Naive thymus-derived CD4-positive, alpha-beta T cell (primary cell): ENCODE measurements at places on chromosomes 16 and 17. TPM values are rescaled to one million over a fixed set of nuclear protein-coding genes. Genes with fewer than 3 reads are reported as not detected.

- DNase-seq: no peak
Measured at GRCh38 chr16:85255777-85256176, 143.5 kb upstream of the CIBAR2 start.

DNA sequence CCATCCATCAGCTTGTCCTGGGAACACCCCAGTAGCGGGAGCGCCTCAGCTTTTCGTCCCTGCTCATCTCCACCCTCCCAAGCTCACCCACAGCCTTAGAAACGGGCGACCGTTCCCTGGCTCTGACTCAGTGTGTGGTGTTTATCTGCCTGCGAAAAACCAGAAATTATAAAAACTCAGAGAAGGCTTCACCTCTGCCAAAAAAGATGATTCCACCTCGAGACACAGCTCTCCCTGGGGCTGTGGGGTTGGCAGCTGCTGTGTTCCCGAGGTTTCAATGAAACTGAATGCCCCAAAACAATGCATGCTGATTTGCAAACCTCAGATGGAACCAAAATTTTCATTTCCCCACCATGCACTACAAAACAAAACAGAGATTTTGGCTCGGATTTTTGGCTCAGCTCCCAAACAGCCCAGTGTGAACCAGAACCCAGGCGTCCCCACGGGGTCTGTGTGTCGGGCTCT is 62.4 kb upstream of the MED9 start:
- no peak for DNase-seq

DNA sequence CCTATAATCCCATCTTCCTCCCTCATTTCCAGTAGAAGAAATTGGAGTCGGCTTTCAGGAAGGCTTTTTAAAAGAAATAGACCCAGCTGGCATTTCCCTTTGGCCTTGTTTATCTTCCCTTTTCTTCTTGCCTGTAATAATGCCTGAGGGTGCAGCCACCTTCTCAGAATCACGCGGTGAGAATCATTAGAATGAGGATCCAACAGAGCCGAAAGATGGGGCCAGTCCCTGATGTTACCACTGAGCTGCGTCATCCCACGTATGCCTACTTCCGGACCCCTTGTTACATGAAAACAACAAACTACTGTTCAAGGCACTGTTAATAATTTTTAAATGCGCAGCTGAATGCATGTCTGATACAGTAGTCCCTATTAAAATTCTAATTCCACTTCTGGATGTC is 24.1 kb downstream of the SDR42E1 start:
- no peak for DNase-seq

- no peak for DNase-seq
Measured at GRCh38 chr17:41810659-41811548, 845 bp downstream of the P3H4 start.

DNA sequence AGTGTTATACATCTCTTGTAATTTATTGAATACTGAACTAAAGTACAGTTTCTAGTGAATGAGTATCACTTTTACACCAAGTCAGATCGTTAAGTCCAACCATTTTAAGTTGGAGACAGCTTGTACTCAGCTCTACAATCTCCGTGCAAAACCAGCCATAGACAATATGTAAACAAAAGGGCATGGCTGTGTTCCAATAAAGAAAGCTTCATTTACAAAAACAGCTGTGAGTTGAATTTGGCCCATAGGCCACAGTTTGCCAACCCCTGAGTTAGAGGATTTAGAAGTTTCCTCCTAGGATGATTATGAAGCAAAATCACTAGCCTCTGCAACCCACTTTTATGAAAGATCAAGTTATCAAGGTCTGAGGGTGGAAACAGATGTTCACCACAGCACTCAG is 105.7 kb upstream of the RCVRN start:
- no peak for DNase-seq

DNA sequence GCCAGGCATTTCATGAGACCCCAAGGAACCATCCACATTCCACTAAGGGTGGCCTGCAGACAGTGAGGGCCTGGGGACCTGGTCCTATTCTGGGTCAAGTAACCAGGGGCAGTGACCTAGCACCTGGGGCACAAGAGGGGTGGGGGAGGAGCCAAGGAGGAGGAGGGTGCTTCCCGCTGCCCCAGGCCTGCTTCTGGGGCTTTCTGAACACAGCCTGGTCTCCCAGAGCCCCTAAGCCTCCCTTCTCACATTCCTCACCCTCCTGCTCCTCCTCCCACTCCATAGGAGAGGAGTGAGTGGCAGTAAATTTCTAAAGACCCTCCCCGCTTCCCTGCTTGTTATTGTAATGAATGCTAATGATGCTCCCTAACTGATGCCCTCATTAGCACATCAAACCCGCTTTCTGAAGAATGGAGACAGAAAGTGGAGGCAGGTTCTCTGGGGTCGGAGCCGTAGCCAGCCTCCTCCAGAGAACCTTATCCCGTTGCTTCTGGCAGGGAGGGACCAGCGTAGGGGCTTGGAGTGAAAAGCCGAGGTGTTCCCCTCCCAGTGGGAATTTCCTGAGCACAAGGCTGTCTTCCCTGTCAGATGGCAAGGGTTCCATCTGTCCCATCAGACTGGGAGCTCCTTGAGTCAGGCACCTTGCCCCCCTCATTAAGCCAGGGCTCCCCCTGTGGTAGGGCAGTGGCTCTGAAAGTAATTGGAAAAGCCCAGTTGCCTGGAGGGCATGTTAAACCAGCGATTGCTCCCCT is 3.7 kb upstream of the SRCIN1 start:
- no peak for DNase-seq

DNA sequence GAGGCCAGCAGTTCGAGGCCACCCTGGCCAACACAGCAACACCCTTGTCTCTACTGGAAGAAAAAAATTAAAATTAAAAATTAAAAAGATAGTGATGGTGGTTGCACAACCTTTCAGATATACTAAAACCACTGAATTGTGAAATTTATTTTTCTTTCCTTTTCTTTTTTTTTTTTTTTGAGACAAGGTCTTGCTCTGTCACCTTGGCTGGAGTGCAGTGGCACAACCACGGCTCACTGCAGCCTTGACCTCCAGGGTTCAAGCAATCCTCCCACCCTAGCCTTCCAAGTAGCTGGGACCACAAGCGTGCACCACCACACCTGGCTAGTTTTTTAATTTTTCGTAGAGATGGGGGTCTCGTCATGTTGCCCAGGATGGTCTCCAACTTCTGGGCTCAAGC is 254.4 kb downstream of the SLC39A11 start:
- DNase-seq: no peak

GRCh38 chr17:59637611-59638310 is 18.1 kb downstream of the CLTC start:
- no peak for DNase-seq

GRCh38 chr17:73107191-73107590 is 14.7 kb upstream of the SLC39A11 start:
- no peak for DNase-seq

- DNase-seq: no peak
Measured at GRCh38 chr17:38608648-38609047, 2.9 kb upstream of the SRCIN1 start.

GRCh38 chr16:51831595-51832367 is 680.7 kb upstream of the SALL1 start:
- no peak for DNase-seq

GRCh38 chr16:48430890-48431289 is 45.7 kb upstream of the SIAH1 start:
- DNase-seq: no peak

- DNase-seq: no peak
Measured at GRCh38 chr17:11608396-11608795, 10.1 kb downstream of the DNAH9 start.

DNA sequence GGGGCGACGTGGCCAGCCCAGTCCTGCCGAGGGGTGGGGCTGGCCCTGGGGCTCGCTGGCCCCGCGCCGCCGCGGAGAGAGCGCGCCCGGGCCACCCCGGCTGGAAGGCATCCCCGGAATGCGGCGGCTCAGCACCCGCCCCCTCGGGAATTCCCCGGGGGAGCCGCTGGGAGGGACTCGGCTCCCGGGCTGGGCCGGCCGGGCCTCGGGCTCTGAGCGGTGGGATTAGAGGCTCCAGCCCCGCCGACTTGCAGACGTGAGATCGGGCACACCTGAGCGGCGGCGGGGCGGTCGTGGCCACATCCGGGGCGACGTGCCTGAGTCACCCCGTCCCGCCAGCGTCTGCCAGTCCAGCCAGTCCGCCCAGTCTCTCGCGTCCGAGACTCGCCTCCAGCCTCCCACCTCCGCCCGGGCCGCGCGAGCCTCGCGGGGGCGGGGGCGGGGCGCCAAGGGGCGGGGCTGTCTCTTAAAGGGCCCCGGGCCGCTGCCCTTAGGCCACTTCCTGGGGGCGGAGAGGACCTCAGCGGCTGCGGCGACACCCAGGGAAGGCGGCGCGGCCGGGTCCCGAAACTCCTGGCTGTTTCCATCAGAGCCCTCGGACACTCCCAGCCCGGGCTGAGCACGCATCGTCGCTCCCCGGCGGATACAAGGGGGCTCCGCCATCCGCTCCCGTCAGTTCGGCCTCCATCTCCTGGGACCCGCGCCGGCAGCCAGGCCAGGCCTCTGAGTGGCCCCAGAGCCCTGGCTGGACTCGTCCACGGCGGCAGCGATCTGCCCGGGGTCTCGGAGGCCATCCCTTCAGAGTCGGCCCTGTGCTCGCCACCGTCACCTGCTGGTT is at the start of gene KCTD11:
TSS of gene KCTD11 (plus strand) at position 498 of the 838 bp plus-strand sequence.
- DNase-seq: peak; percentile 66

- DNase-seq: no peak
Measured at GRCh38 chr17:68835071-68835470, 120.1 kb downstream of the ABCA8 start.

DNA sequence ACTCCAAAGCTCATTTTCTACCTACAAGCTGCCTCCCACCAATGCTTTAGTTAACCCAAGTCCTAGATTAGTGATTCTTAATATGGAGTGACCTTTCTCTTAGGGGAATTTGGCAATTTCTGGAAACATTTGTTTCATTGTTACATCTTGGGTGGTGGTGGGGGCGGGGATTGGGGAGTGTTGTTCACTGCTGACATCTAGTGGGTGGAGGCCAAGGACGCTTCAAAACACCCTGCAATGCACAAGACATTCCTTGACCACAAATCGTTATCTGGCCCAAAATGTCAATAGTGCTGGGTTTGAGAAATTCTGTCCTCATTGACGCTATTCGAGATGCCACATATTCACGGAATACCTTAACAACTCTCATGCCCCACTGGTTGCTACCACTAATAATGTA is 282.9 kb downstream of the RBFOX1 start:
- DNase-seq: no peak

- DNase-seq: no peak
Measured at GRCh38 chr16:69204172-69204571, 17.2 kb downstream of the SNTB2 start.

DNA sequence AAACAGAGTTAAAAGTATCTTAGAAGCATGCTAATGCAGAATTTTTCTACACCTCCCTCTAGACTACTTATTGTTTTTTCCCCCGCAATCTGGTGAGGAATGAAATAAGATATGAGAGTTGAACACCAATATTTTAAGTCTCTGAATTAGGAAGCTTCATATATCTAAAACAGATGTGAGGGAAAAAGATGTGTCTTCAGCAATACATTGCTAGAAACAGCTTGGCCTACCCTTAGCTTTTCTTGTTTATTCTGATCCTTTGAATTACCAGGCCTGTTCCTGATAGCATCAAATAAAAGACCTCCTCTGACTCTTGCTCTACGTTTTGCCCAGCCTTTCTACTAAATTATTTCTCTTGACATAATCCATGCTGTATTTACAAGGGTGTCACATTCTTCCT is 221.8 kb downstream of the CDH11 start:
- no peak for DNase-seq

GRCh38 chr17:64187093-64187895 is 57.4 kb upstream of the ERN1 start:
- no peak for DNase-seq

DNA sequence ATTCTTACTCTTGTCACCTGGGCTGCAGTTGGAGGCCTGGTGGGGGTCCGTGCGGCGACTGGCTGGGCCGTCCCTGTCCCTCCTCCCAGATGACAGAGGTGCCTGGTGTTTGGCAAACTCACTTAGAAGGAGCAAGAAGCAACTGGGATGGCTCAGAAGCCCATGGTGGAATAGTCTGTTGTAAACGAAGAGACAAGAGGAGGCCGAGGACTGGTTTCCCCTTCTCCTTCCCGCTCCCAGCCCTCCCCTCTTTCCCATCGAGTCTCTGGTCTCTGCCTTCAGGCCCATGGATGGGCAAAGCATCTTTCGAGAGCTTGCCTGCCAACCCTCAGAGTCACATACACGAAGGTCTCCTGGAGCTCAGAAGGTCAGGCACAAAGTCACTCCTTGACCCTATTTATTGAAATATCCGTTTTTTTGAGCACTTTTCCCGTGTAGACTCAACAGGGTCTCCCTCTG is 364.4 kb downstream of the SEC14L1 start:
- no peak for DNase-seq

DNA sequence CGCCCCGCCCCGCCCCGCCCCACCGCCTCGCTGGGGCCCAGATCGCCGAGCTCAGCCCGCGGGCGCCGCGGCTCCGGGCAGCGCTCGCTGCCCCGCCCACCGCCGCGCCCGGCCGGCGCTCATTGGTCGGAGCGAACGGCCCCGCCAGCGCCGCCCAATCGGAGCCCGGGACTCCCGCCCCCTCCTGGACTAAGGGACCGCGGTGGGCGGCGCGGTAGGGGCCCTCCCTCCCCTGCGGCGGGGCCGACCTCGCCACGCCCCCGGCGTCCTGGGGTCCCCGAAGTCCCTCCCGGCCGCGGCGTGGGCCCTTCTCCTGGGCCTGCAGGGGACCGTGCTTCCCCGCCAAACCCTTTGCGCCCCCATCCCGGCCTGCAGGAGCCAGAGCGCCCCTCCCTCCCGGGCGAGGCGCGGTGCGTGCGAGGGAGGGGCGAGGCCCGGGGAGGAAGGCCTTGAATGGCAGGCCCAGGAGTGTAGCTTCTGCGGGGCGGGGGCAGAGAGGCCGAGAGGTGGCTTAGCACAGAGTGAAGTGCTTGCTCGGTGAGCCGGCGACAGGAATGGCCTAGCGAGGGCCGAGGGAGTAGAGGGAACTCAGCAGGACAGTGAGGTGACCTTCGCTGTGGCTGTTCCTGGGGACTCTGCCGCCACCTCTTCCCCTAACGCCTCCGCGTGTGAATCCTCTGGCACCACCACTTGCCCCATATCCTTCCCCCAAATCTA is at the start of gene CAMKK1:
TSS of gene CAMKK1 (minus strand) at position 51 of the 717 bp plus-strand sequence. CDS start 7,366 bp downstream, outside the sequence.
- peak; percentile 71 for DNase-seq

- no peak for DNase-seq
Measured at GRCh38 chr16:86370062-86370461, 140.3 kb upstream of the FOXF1 start.

- DNase-seq: no peak
Measured at GRCh38 chr17:50382931-50383330, 9.9 kb downstream of the EME1 start.

CHST4 gene
- not detected for polyA plus RNA-seq

AANAT gene
- not detected for polyA plus RNA-seq

NPIPA7 gene
- polyA plus RNA-seq: 0.86 TPM

UNC13D gene
- polyA plus RNA-seq: 44.5 TPM

PLLP gene
- 10.0 TPM for polyA plus RNA-seq

MYBBP1A gene
- 21.0 TPM for polyA plus RNA-seq

ABCA5 gene
- polyA plus RNA-seq: 6.0 TPM

RAB37 gene
- 30.7 TPM for polyA plus RNA-seq

AXIN2 gene
- 16.2 TPM for polyA plus RNA-seq

HSF5 gene
- polyA plus RNA-seq: 1.5 TPM

RUNDC3A gene
- not detected for polyA plus RNA-seq

GRAPL gene
- polyA plus RNA-seq: 3.9 TPM

CAVIN1 gene
- 0.81 TPM for polyA plus RNA-seq
